ENCODE measurements at places on chromosomes 3 and 15.

GRCh38 chr15:61654918-61655317 lies 405.3 kb downstream of the VPS13C start:
- no peak for DNase-seq

DNA sequence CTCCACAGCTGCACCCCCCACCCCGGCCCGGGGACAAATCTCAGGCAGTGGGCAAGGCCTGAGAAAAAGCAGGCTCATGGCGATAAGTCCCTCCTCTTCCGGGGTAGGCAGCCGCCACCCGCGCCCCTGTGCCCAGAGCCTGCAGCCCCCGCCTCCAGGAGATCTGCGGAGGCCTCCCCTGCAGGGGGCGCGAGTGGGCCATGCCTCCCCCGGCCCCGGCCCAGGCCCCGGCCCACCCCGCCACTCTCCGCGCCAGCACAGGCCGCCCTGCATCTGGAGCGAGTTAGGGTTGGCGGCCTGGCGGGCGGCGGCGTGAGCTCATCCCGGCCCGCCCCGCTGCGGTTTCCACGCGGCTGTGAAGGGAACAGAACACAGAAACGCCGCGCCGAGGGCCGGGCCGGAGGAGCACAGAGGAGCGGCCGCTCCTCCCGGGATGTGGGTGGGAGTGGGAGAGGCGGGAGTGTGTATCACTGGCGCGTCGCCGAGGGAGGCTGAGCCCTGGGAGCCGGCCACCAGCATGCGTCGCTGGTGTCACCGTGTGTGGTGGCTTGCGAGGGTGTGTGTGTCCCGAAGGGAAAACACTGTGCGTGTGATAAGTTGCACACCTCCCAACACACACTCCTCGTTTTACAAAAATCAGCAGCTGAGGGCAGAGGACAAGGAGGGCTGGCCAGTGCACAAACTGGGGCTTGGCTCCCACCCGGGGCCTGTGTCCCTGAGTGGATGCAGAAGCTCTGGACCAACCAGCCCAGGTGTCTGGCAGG lies 17.2 kb downstream of the MYL3 start:
- DNase-seq = peak; percentile 50

- DNase-seq = no peak
These were observed 66.7 kb downstream of the C3orf80 start for GRCh38 chr3:160291909-160292299.

GRCh38 chr3:44021651-44022594 lies 219.8 kb upstream of the TOPAZ1 start:
- DNase-seq = no peak

Measured in epithelial cell of esophagus (primary cell).